Activated CD8-positive, alpha-beta memory T cell treated with anti-CD3 and anti-CD28 coated beads for 4 hours (primary cell): ENCODE measurements at places on chromosomes 13 and 19.
A peak's percentile ranks its signal among the peaks of the same experiment; 100 is the strongest.

- DNase-seq: no peak
Measured at GRCh38 chr13:106455190-106455589, 80.3 kb downstream of the EFNB2 start.

DNA sequence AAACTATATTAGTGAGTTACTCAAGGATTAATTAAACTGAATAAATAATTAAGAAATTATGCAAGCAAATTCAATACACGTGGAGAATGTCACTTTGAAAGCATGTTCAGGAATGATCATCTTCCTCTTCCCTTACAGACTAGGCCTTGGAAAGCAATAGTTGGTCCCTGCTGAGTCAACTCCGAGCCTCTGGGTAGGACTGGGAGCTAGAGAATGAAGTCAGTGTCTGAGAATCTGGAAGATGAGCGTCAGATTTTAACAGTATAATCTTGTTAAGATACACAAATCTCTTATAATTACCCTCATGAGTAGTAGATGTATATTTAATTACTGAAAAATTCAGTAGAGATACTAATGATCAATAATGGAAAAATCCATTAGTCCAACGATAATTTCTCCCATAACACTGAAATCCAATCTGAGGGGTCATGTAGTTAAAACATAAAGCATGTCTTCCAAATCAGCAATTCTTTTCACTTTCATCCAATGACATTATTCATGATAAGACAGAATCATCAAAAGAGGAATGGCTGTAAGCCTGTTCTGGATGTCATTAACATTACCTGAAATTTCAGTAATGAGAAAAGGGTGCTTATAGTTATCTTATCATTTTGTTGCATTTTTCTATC, 423.0 kb downstream of the DCT start:
- no peak for DNase-seq

DNA sequence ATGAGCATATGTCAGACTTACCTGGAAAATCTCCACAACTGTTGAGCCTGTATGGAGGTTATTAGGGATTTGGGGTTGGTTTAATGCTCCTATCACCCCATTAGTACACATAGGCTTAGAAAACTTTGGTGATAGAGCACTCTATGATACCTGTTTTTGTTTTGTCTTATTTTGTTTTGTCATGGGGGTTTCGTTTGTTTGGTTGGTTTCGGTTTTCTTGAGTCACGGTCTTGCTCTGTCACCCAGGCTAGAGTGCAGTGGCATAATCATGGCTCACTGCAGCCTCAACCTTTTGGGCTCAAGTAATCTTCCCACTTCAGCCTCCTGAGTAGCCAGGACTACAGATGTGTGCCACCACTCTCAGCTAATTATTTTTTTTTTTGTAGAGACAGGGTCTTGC, 70.0 kb downstream of the MZT1 start:
- no peak for DNase-seq

GRCh38 chr13:83992566-83993358, 110.5 kb upstream of the SLITRK1 start:
- DNase-seq: no peak

DNA sequence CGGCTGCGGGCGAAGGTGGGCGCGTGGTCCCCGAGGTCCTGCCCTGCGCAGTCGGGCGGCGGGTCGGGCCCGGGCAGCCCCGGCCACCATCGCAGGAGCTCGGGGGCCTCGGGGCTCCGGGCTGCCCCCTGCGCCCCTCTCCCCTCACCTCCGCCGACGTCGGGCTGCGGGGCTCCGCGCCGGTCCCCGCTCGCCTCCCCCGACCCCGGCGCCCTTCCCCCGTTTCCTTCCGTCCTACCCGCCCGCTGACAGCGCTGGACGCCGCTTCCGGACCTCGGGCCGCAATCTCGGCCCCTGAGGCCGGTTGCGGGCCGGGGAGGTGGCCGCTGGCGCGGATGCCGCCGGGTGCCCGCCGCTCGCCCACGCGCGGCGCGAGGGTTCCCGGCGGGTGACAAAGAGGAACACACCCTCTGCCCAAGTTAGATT, 720 bp downstream of the FARP1 start:
- no peak for DNase-seq

DNA sequence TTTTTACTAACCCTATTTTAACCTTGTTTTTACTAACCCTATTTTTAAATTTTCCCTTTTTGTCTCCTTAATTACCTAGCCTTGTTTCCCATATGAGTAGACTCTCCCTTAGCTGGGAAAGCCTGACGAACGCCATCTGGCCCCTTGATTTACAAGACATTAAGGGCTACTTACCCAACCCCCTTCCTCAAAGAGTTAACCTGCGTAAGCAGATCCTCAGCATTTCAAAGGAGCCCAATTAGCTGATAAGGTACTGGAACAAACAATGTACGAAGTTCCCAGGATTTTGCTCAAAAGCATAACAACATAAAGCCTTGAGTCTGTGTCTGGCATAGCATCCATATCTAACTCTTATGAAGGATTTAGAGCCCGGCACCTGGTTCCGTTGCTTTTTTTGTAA, 4.7 kb upstream of the MVB12A start:
- DNase-seq: no peak

DNA sequence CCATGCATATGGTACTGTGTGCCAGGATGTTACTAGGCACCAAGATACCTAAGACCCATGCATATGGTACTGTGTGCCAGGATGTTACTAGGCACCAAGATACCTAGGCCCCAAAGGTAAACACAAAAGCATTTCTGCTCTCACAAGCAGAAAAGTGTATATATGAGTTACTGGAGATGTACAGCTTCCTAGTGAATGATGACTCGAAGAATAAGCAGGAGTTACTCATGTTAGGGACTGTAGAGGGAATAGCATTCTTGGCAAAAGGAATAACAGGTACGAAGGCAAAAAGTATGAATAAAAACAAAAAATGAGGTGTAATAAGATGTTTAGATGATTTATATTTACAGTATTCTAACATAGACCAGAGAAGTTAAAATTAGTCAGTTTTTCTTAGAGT, 383.7 kb downstream of the DIAPH3 start:
- DNase-seq: no peak

DNA sequence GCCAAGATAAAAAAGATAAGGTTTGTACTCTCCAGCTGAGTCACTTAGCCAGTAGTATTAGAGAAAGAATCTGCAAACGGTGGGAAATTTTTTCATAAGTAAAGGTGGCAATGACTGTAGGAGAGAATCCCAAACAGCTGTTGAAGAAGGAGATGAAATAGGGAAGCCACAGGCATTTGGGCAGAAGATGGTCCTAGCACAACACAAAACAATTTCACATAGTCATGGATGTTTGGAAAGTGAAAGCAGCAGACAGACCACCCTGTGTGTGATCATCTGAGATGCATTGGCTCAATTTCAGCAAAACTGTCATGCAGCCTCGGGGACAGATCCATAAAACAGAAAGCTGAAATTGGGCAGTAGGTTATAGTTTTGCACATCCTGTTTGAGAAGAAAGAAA, 2832.4 kb downstream of the PCDH9 start:
- no peak for DNase-seq

- no peak for DNase-seq
Measured at GRCh38 chr19:40584007-40584406, 7.3 kb downstream of the SHKBP1 start.

- DNase-seq: no peak
Measured at GRCh38 chr19:347946-348861, 3.6 kb upstream of the MIER2 start.

- DNase-seq: no peak
Measured at GRCh38 chr13:69872321-69873047, 235.1 kb upstream of the ATXN8OS start.

DNA sequence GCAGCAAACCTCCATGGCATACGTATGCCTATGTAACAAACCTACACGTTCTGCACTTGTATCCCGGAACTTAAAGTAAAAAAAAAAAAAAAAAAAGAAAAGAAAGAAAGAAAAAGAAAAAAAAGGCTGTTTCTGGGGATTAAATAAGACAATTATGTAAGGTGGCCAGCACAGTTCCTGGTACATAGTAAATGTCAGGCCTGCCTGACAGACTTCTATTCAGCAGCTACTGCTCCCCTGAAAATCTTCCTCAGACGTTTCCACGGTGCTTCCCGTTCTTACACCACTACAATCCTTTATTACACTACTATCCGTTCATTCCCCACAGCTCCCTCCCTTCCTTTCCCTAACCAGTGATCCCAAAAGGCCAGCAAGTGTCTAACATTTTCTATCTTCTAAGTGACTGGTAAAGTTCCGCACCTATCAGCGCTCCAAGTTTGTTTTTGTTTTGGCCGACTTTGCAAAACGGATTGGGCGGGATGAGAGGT, 636 bp upstream of the RB1 start:
- DNase-seq: no peak

DNA sequence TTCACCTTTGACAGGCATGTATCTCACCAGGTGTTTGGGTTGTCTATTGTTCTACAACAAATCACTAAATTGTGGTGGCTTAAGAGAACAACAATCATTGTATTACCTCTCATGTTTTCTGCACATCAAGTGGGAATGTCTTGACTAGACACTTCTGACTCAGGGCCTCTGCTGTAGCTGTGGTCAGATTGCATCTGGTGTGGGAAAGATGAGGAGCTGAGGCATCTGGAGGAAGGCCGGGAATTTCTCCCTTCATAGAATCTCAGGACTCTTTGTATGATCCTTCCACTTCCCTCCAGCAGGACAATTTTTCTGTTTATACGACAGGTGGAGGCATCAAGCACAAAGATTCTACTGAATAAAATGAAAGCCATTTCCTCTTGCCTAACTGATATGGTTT, 511.8 kb upstream of the NBEA start:
- DNase-seq: no peak

DNA sequence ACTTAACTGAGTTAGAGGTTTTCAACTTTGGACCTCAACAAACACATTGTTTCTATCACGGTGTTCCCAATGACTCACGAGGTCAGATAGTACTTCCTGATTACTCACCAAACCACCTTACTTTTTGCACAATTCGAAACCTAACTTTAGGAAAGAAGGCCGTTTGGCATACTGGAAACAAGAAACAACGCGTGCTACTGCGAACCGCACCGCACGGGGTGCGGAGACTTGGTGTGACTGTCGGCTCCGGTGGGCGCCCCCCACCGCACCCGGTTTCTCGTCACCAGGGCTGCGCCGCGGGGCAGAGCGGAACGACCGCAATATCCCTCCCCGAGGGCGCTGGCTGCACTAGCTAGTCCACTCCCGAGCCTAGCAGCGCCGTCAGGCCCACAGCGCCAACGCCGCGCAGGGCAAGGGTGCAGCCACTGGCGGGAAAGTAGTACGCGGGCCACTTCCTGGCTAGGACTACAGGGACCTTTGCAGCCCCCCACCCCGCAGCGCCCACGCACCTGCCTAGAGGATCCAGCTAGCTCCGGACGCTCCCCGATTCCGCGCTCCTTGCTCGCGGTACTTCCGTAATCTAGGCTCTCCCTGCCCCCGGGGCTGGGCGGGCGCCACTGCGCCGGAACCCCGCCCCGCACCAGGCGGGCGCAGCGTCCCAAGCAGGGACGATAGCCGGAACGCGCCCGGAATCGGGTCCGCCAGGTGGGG, at the start of gene PARP4:
TSS of gene PARP4 (minus strand) at position 582 of the 711 bp plus-strand sequence. CDS start 9,002 bp downstream, outside the sequence.
- peak; percentile 36 for DNase-seq

DNA sequence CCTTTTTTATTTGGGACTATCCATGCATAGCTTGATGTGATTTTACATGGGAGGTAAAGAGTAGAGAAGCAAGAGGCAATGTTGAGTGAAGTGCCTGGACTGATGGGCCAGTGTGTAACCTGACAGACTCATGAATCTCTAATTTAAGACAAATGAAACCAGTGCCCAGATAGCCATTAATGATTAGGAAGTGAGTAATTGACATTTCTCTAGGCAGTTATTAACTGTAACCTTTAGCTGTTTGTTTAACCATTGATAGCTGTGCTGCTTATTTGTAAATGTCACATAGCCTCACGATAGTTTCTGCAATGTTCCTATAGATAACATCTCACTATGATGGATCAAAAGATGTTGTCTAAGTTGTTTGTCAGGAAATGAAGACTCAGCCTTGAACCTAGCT, 1047.5 kb upstream of the SPRY2 start:
- DNase-seq: no peak

GRCh38 chr13:106468207-106468606, 67.3 kb downstream of the EFNB2 start:
- DNase-seq: no peak

DNA sequence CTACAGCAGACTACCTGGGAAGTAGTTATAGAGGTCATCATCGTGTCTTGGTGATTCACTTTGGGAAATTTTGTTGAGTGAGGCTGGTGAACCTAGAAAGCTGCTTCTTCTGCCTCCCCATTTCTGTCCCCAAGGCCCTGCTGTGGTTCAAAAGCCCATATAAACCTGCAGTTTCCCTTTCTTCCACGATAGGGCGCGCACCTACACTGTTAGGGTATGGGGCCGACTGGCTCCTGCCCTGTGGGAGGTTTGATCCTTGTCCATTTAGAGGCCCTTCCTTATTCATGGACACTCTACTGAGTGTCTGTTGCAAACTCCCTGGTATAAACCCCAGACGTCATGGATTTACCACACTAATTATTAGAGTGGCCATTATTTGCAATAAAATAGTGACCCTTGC, 191.8 kb downstream of the GGACT start:
- DNase-seq: no peak

GRCh38 chr13:112510987-112511685, 76.8 kb downstream of the TUBGCP3 start:
- DNase-seq: no peak

- DNase-seq: no peak
Measured at GRCh38 chr13:94988654-94989053, 276.3 kb upstream of the SOX21 start.

- no peak for DNase-seq
Measured at GRCh38 chr13:37106642-37107041, 1.2 kb upstream of the CSNK1A1L start.

DNA sequence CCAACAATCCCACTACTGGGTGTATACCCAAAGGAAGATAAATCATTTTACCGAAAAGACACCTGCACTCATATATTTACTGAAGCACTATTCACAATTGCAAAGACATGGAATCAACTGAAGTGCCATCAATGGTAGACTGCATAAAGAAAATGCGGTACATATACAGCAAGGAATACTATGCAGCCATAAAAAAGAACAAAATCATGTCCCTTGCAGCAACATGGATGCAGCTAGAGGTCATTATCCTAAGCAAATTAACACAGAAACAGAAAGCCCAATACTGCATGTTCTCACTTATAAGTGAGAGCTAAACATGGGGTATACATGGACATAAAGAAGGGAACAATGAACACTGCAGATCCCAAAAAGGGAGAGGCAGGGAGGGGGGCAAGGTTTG, 2.7 kb upstream of the ZNF507 start:
- DNase-seq: no peak

- no peak for DNase-seq
Measured at GRCh38 chr13:110758195-110758805, 44.8 kb downstream of the ING1 start.

DNA sequence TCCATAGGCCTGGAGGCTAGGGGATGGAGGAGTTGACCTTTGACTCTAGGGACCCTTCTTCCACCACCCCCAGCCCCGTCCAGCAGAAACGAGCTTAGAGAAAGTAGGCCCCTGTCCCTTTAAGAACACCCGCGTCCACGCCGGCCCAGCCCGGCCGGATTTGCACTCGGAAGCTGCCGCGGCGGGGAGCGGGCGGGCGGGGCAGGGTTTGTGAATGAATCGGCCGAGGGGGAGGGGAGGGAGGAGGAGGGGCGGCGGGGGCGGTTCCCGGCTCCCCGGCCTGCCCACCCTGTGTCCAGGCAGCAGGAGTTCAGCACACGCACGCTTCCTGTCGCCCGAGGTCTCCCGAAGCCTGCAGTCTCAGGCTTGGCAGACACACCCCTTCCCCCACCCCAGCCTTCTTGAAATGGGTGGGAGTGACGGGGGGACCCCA, 1.5 kb downstream of the UNC13A start:
- no peak for DNase-seq

GRCh38 chr13:30255696-30256095, 51.7 kb downstream of the KATNAL1 start:
- DNase-seq: no peak

- DNase-seq: no peak
Measured at GRCh38 chr19:4430760-4431159, 26.8 kb downstream of the UBXN6 start.
